ENCODE measurements at places on chromosomes 3 and 15.
A peak's percentile ranks its signal among the peaks of the same experiment; 100 is the strongest.

- DNase-seq, result no peak
Observed at GRCh38 chr3:15453501-15453900, 26.1 kb downstream of the EAF1 start.

DNA sequence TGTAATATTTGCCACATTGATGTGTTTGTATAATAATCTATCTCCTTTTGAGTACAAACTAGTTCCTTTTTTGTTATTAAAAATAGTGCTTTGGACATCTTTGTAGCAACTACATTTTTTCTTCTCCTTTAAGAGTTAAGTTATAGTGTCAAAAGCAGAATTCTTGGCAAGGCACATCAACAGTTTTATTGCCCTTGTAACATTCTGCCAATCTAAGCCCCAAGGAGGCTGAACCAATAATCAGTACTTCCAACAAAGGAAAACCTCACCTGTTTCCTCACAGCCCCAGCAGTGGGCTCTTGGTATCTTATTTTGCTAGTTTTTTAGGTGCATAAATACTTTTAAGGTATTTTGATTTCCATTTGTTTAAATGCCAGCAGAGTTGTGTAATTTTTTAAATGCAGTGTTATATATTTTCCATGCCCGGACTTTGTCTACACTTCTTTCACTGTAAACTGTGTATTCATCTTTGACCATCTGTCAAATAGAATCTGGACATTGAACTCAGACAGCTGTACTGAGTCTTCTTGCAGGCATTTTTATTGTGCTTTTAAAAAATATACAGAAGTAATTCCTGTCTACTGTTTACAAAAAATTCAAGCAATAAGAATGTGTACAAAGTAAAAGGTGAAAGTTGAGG is 101.0 kb downstream of the MYLK start:
- no peak for DNase-seq

DNA sequence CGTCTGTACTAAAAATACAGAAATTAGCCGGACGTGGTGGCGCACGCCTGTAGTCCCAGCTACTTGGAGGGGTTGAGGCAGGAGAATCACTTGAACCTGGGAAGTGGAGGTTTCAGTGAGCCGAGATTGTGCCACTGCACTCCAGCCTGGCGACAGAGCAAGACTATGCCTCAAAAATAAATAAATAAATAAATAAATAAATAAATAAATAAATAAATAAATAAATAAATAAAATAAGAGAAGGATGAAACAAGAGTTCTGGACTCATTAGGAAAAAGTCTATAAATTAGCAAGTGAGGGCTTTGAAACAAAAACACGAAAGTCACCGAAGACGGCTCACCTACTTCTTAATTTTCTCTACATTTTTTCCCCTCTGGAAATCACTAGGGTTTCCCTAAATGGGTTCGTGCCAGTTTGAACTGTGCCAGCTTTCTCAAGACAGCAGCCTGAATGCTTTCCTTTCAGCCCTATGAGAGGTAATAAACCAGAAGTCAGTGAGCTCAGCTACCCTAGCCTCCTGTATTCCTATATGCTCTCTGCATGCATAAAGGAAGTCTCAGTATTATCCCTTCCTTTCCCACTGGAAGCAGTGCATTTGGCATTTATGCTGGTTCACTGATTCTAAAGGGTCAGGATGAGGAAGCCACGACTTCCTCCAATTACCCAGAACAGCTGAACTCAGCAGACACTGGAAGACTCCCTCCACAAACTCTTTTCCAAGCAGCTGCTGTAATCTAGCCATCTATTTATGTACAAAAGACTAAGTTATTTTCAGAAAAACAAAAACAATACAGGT is 266.9 kb downstream of the ZBBX start:
- no peak for DNase-seq

GRCh38 chr3:18951333-18951732 is 197.0 kb upstream of the KCNH8 start:
- no peak for DNase-seq

DNA sequence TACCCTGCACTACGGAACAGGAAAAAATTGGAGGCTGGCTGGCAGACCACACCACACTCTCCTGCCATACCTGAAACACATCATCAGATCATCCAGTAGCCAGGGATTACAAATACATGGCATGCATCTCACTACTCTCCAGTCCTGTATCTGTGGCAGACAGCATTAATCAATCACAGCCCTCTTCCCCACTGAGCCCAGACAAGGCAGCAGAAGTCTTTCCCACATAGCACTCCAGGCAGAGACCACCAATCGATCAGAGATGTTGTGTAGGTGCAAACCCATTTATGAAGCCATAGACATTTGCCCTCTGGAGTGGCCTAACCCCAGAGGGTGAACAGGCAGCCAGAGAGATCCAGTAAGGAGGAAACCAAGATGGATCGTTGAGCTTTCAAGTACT is 410.9 kb upstream of the PROK2 start:
- no peak for DNase-seq

DNA sequence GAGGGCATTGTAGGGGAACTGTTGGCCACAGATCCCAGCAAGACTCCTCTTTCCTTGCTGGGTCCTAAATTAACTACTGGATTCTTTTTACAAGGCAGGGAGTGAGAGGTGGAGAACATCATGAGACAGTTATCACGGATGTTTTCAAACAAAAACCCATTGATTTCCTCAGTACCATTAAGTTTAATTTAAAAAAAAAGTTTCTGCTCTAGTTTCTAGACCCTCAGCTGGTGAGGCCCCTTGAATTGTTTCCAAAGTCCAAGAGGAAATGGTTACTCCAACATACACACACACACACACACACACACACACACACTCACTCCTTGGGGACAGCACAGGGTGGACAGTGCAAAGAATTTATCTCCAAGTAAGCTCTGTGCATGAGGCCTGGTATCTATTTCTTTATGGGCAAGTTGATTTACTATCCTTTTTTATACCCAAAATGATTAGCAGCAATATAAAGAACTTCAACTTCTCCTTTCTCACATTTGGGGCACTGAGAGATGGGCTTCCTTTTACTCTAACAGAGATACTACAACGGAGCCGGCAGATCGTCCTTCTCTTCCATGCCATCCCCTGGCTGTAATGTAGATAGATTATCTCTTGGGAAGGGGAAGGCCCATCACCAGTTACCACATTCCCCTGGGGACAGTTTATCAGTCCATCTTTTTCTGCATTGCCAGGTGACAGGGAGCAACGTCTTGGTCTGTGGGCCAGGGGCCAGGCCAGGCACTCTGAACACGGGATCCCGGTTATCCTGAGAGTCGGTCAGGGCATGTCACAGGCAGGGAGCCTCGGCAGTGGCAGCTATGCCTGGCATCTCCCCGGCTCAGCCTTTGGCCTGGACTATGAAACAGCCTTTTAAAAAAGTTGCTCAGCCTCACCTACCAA is 54.7 kb downstream of the CORO2B start:
- no peak for DNase-seq

- DNase-seq, result no peak
Observed at GRCh38 chr3:196177567-196177966, 33.6 kb downstream of the ZDHHC19 start.

DNA sequence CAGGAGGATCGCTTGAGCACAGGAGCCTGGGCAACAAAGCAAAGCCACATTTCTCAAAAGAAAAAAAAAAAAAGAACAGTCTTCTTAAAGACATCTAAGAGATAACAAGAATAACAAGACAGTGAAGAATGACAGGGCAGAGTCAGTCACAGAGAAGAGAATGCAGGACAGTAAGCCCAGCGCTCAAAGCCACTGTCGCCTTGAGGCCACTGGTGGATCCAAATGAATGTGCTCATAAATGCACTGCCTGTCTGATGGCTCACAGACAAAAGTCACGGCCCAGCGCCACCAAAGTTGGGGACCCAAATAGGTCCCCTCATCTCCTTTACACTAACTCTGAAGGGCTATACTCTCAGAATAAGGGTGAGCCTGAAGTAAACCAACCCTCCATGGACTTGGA is 52.3 kb downstream of the FAM174B start:
- no peak for DNase-seq

DNA sequence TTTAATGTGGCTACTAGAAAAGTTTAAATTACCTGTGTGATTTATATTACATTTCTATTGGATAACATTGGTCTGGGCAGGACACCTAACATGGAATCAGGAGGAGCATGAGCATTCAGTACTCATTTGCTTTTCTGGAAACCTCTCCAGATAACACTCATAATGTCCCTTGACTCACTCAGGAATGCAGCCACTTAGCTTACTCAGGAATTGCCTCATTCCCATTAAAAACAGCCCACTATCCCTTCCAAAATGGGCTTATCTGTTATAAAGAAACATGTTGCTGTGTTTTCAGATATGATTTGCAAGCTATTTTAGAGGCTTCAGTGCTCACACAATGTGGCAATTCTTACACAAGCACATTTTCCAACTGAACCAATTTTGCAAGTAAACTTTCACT is 17.1 kb downstream of the GBE1 start:
- no peak for DNase-seq

- DNase-seq, result no peak
Observed at GRCh38 chr3:113088616-113089015, 97.8 kb downstream of the GTPBP8 start.

GRCh38 chr15:41660235-41661077 is at the start of gene MGA:
TSS of gene MGA (plus strand) at chr15:41660405.
- DNase-seq, result peak; percentile 84

DNA sequence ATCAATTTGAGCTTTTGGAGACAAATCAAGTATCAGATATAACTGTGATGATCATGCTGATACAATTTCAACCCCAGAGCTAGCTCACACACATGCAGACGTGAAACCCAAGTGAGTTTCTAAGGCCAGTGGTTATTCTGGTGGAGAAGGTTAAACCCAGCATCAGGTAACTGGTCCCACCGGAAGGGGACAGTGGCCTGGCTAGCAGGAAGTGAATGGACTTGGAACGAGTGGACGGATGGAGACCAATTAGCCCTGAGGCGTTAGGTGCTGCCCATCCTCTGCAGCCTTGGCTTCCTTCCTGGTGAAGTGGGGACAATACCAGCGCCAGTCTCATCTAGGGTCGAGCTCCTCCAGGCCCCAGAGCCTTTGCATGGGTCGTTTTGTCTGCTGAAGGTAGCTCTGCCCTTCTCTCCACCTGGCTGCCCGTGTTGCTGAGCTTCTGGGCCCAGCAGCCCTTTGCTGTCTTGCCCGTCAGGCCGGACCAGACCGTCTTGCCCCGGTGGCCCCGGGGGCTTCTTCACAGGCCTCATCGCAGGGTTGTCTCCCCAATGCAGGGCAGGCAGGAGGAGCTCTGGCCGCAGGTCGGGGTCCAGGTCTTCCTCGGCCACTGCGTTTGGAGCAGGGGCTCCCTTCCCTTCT is 915 bp upstream of the KCTD6 start:
- DNase-seq, result no peak

- no peak for DNase-seq
Observed at GRCh38 chr15:97301166-97301565, 659.3 kb upstream of the ARRDC4 start.

DNA sequence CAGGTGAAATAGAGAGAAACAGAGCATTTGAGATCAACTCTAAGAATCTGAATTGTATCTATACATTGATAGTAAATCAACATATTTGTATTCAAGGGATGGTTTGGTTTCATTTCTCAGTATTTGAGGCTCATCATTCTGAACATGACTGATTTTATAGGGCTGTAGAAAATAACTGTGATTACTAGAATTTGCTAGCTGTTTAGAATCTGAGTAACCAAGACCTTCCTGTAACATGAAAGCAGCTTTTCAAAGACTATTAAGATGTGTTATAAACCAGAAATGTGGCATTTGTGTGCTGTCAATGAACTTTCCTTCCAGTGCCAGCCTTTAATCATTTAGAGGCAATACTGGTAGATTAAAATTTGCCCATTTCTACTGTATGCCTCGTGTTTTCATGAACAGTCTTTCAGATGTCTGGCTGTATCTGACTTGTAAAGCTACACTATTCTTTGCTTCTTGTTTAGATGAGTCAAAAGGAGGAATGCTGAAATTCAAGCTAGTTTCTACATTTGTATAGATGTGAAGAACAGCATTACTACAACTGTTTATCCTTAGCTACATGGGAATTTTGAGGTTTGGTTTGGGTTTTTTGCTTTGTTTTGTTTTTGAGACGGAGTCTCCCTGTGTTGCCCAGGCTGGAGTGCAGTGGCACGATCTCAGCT is 137.3 kb upstream of the BHLHE40 start:
- DNase-seq, result no peak

DNA sequence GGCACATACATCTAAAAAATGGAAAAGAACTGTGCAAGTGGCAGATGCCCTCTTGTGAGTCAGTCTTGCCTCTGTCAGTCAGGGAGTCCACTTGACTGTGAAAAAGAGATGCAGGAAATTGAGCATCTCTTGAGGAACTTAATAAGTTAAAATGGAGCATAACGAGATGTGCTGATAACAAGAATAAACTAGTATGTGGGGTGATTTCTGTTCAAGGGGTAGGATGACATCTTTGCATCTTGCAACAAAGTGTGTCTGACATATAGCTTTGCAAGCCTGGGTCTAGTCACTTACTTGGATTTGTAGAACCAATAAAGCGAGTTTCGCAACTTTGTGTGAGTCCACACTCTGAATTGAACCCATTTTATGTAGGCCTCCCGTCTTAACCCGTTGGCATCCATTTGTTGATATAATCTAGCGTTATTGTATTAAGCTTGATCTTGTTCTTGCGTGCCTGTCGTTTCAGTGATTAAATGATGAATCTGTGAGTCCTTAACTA is 2.2 kb downstream of the USP3 start:
- no peak for DNase-seq

DNA sequence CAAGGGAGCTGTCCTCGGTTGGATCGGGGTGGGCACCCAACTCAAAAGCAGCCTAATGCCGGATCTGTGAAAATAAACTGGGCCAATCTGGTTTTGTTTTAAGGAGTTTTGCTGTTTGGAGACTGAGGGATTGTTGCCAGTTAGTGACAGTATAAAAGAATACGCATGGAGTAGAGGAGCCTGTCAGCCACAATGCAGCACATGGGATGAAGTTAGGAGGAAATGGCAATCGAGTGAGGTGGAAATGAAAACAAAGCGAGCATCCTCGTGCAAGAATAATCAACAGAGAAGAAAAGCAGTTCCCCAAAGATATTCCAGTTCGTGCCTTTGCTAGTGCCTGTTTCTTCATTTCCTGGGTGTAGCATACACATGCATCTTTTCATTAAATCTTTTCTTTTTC is 108.4 kb upstream of the RORA start:
- DNase-seq, result no peak

DNA sequence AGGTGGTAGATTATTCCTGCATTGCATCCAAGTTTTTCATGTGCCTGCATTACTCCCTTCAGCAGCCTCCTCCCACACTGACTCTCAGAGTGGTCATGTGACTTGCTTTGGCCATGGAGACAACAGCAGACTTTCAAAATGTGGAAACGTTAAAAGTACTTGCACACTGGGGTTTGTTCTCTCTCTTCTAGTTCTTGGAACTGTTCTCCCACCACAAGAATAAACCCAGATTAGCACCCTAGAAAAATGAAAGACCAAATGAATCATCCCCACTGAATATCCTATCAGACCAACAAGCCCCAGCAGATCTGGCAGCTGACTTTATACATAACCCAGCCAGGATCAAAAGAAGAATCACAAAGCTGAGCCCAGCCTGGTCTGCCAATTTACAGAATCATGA is 398.5 kb downstream of the VPS13C start:
- no peak for DNase-seq
